ENCODE measurements at places on chromosomes 3 and 15. TPM values are rescaled to one million over a fixed set of nuclear protein-coding genes. Genes with fewer than 3 reads are reported as not detected.
A peak's percentile ranks its signal among the peaks of the same experiment; 100 is the strongest.

DNA sequence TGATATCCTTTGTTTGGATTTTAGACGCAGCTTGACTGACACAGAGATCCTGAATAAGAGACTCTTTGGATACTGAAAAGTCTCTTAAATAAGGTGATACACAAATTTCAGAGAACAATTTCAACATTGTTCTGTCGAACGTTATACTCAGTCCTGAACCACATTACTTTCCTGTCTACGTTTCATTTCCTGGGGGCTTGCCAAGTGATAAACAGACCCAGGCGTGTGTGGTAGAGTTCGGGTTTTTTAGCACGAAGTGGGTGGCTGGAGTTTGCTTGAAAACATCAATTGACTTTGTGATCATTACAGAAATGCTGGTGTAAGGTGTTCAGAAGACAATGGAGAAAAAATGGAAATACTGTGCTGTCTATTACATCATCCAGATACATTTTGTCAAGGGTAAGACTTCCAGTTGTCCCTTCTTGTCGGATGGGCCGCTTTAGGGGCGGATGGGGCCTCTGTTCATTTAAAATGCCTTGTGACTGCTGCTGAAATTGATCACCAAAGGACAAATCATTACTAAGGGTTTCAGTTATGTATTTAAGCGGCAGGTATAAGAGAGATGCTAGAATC, at the start of gene CD96:
Gene CD96 (plus strand): TSS at position 287 of the 573 bp plus-strand sequence. CDS start 52 bp downstream, at position 339.
- peak; percentile 97 for DNase-seq

The GOLGA6L10 gene
- total RNA-seq = 0.18 TPM

DNA sequence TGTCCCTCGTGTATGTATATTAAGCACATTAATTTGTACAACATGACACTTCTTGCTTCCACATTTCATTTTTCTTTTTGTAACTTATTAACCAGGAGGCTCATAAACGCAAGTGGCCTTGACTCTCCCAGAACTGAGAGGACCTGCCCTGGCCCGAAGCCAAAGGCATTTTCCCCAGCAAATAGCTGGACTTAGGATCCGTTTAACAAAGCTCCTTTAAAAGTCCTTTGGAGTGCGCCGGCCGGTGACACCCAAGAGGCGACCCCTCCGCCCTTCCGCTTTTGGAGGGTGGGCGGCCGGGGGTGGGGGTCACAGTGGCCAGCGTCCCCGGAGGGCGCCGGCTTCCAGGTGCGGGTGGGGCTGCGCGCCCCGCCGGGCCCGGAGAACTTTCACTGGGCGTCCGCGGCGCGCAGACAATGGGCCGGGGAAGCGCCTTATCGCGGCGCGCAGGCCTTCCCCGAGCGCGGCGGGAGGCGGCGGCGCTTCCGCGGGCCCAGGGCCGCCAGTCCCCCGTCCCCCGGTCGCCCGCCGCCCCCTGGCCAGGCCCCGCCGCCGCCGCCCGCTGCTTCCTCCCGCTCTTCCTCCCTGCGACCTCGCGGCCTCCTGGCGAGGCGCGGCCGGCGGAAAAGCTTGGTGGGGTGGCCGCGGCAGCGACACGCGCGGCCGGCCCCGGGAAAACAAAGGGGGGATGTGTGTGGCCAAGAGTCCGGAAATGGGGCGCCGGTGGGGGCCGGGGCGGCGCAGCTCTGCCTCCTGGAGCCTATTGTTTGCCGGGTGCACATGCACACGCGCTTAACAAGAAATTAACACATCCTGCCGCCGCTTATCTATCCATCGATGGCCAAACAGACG, 613.4 kb downstream of the MCTP2 start:
- no peak for DNase-seq

- no peak for DNase-seq
These were observed 138.4 kb downstream of the MOBP start for GRCh38 chr3:39605837-39606236.

DNA sequence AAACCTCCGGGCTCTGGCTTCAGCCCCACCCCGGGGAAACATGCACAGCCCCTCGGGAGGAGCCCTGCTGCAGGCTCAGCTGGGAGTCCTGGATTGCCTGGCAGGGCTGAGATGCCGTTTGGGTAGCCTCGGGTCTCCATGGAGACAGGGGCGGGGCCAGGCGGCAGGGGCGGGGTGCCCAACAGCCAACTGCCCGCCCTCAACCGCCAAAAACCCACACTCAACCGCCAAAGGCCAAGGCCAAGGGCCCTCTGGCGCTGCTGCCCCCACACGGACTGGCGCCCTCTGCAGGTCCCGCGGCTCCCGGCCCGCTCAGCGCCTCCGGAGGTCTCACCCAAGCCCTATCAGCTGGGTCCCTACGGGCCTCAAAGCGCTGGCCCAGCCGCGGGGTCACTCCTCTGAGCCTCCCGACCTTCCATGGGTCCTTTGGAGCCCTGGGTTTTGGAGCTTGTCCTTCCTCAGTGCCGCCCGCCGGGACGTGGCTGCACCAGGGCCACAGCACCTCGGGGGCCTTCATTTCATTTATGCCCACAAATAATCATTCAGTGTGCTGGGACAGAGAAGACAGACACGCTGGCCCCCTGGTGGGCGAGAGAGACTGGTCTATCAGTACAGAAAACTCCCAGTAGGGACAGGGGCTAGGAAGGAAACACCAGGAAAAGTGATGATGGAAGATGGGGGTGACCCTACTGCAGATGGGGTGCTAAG, 33.5 kb upstream of the ACAD9 start:
- DNase-seq = peak; percentile 72

- no peak for DNase-seq
These were observed 85.9 kb downstream of the AGBL1 start for GRCh38 chr15:86165265-86166211.

DNA sequence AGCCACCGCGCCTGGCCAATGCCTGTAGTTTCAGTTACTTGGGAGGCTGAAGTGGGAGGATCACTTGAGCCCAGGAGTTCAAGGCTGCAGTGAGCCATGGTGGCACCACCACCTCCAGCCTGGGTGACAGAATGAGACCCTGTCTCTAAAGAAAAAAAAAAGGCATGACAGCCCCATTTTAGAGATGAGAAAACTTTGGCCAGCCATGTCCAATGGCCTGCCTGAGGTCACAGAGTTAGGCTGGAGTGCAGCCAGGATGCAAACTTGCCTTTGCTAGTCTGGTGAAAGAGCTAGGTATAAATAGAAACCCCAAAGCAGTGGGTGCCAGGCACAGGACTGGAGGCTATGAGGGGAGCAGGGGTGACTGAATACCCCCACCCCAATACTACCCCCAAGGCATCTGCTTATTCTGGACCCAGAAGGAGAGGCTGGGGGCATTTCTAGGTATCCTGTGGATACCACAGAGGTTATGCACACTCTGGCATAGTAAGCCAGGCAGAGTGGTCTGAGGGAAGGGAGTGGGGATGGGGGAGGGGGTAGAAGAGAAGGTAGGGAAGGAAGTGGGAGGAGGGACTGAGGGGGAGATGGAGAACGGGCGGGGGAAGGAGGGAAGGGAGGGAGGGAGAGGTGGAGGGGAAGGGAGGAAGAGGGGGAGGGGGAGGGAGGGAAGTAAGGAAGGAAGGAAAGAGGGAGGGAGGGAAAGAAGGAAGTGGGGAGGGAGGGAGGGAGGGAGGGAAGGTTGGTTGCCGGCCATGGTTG, 16.2 kb upstream of the C15orf39 start:
- DNase-seq = no peak

The STRA6 gene
- total RNA-seq = not detected

The KCNMB3 gene
- total RNA-seq = 0.58 TPM

DNA sequence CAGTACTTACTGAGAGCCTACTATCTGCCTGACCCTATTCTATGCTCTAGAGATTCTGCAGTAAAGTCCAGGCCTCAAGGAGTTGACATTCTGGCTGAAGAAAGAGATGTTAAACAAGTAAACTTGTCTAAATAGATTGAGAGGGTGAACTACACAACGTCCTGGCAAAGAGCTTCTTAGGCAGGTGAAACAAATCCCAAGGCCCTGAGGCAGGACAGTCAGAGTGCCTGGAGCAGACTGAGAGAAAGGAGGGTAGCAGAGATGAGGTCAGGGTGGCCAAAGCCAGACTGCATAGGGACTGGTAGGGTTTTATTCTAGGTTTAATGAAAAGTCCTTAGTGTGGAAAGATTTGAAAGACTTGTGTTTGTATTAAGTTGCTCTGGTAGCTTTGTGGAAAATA, 84.5 kb upstream of the ATP11B start:
- DNase-seq = no peak

The ZNF717 gene
- total RNA-seq = 19.9 TPM

DNA sequence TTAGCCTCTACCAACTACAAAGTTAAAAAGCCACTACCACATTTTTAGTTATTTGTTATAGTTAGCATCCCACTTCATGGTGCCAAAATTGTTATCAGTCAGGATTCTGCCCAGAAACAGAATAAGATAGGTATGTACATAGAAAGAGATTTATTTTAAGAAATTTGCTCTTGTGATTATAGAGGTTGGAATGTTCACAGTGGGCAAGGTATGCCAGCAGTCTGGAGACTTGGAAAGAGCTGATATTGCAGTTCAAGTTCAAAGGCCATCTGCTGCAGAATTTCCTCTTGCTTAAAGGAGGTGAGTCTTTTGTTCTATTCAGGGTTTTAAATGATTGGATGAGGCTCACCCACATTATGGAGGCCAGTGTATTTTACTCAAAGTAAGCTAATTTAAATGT, 143.8 kb upstream of the POU1F1 start:
- DNase-seq = no peak

The LRRIQ4 gene
- total RNA-seq = not detected

The PRR20G gene
- total RNA-seq = not detected

Measured in SK-MEL-5 (cell line).